ENCODE measurements at places on chromosomes 12 and 14. TPM values are rescaled to one million over a fixed set of nuclear protein-coding genes. Genes with fewer than 3 reads are reported as not detected.
A peak's percentile ranks its signal among the peaks of the same experiment; 100 is the strongest.

LRP1 gene
- total RNA-seq, result 13.1 TPM

PIANP gene
- total RNA-seq, result not detected

OR4K14 gene
- total RNA-seq, result not detected

PPM1H gene
- total RNA-seq, result 0.18 TPM

YBX3 gene
- 13.4 TPM for total RNA-seq

TMPRSS12 gene
- not detected for total RNA-seq

MIP gene
- total RNA-seq, result not detected

SLC2A14 gene
- total RNA-seq, result 0.12 TPM

SLCO1B1 gene
- not detected for total RNA-seq

RIPK3 gene
- total RNA-seq, result 45.5 TPM

GRCh38 chr14:87065366-87065765, 927.6 kb downstream of the GALC start:
- no peak overlapping the region for H3K27ac ChIP-seq
- H3K4me3 ChIP-seq, result no peak overlapping the region
- H3K36me3 ChIP-seq, result no peaks in the 10 kb centered on the region
- H3K27me3 ChIP-seq, result no peaks in the 10 kb centered on the region
- no peak for DNase-seq
- H3K4me1 ChIP-seq, result no peaks in the 10 kb centered on the region

DNA sequence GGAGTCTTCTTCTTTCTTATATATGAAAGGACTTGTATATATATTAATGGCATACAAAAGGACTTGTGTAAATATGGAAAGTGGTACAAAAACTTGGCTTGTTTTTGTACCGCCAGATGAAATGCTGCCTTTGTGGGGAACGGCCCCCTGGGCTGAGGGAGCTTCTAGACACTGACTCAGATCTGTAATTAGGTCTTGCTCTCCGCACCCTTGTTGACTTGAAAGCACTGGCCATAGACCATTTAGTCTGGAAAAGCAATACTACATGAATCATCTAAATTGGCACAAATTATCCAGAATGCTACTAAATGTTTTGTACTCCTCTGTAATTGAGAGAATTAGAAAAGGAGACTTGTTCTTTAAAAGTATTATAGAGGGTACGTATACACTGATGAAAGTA, 399.9 kb upstream of the RGS6 start:
- no peaks in the 10 kb centered on the region for H3K27me3 ChIP-seq
- no peak for DNase-seq
- H3K27ac ChIP-seq, result no peak overlapping the region
- no peaks in the 10 kb centered on the region for H3K4me1 ChIP-seq

- DNase-seq, result no peak
- no peaks in the 10 kb centered on the region for H3K27me3 ChIP-seq
Measured at GRCh38 chr12:59185295-59185694, 265.0 kb upstream of the LRIG3 start.

- H3K4me3 ChIP-seq, result no peak overlapping the region
- no peak for DNase-seq
- no peak overlapping the region for H3K27ac ChIP-seq
- H3K27me3 ChIP-seq, result peaks cover 7% of the 10 kb centered on the region
- no peaks in the 10 kb centered on the region for H3K36me3 ChIP-seq
- no peaks in the 10 kb centered on the region for H3K4me1 ChIP-seq
Measured at GRCh38 chr12:104966677-104967076, 8.6 kb upstream of the SLC41A2 start.

DNA sequence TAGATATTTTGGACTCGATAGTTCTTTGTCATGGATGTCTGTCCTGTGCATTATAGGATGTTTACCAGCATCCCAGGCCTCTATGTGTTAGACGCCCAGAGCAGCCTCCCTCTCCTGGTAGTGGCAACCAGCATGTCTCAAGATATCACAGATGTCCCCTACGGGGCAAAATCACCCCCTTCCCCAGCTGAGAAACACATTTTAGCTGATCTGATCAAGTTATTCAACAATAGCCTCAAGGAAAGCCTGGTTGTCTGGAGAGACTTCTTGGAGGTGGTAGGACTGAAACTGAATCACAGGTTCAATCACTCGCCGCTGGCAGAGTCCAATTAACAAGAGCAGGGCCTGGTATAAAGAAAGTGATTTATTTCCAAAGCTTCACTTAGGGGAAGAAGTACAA, 17.6 kb downstream of the BDKRB1 start:
- H3K4me1 ChIP-seq, result no peaks in the 10 kb centered on the region
- H3K4me3 ChIP-seq, result no peak overlapping the region
- H3K27me3 ChIP-seq, result no peaks in the 10 kb centered on the region
- no peak for DNase-seq
- no peak overlapping the region for H3K27ac ChIP-seq
- no peaks in the 10 kb centered on the region for H3K36me3 ChIP-seq

DNA sequence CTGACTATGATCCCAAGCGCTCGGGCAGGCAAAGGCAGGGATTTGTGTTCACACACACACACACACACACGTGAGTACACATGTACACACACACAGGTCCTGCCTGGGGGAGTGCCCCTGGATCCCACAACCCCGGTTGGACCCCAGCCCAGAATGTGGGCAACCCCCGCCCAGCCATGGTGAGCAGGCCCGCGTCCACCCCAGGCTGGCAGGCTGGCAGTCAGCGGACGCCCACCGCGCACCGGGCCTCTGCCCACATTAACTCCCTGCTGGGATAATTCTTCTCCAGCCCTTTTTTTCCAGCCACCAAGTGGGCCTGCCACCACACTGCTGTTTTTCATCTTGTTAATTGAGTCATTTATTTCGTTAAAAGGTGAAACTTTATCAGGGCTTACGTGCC, 256.2 kb downstream of the BCL11B start:
- no peaks in the 10 kb centered on the region for H3K4me1 ChIP-seq
- no peaks in the 10 kb centered on the region for H3K27me3 ChIP-seq
- no peak for DNase-seq
- no peak overlapping the region for H3K4me3 ChIP-seq
- no peak overlapping the region for H3K27ac ChIP-seq

- H3K27ac ChIP-seq, result peak overlapping the region; percentile 69
- no peak overlapping the region for H3K4me3 ChIP-seq
- no peaks in the 10 kb centered on the region for H3K27me3 ChIP-seq
Measured at GRCh38 chr12:108298761-108299275, 40.3 kb downstream of the CMKLR1 start.

DNA sequence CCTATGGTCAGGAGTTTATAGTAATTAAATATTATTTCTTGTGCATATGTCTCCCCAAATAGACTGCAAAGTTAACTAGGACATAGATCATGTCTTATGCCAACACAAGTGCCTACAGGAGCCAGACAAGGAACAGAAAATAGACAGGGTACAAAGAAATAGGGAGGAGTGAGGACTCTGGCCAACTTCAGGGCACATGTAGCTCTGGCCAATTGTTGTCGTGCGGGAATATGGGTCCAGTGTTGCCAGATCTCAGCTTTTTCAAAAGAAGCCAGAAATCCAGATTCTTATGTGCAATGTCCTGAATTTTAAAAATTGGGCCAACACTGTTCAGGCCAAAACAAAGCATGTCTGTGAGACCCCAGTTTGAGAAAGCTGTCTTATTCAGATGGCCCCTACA, 68.7 kb downstream of the RFX4 start:
- no peak for DNase-seq
- H3K27ac ChIP-seq, result no peak overlapping the region
- H3K4me1 ChIP-seq, result no peaks in the 10 kb centered on the region
- H3K4me3 ChIP-seq, result no peak overlapping the region
- H3K27me3 ChIP-seq, result no peaks in the 10 kb centered on the region

DNA sequence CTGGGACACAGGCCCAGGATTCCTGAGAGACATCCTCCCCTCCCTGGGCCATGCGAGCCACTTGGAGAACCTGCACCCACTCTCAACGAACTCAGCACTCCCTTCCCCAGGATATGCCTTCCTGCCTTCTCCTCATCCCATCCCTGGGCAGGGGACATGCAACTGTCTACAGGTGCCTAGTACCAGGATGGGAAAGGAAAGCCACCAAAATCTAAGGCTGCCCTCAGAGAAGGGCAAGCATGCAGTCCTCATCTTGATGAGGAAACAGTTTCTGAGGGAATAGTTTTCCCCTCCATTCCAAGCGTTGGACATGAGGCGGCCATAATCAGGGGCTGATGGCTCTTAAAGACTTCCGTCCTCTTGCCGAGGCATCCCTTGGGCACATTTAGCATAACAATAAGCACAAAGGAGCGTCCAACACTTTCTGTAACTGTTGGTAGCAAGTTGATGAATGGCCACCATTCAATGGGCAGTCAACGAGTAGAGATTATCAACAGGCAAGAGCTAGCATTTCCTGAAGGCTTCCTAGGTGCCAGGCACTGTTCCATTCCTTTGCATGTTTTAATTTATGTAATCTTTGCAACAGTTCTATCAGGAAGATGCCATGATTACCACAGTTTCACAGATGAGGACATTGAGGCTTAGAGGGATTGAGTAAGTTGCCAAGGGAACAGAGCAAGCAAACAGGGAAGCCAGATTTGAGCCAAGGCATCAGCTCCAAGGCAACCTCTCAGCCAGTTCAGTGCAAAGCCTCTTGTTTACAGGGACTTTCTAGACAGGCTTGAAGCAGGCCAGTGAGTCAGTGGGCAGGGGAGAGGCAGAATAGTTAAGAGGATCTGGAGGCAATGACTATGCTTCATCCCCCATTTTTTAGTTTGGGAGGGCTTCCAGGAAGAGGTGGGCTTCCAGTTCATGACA, 105.1 kb downstream of the SINHCAF start:
- no peak for DNase-seq
- H3K27ac ChIP-seq, result no peak overlapping the region
- H3K36me3 ChIP-seq, result no peaks in the 10 kb centered on the region
- no peak overlapping the region for H3K4me3 ChIP-seq
- H3K27me3 ChIP-seq, result no peaks in the 10 kb centered on the region

DNA sequence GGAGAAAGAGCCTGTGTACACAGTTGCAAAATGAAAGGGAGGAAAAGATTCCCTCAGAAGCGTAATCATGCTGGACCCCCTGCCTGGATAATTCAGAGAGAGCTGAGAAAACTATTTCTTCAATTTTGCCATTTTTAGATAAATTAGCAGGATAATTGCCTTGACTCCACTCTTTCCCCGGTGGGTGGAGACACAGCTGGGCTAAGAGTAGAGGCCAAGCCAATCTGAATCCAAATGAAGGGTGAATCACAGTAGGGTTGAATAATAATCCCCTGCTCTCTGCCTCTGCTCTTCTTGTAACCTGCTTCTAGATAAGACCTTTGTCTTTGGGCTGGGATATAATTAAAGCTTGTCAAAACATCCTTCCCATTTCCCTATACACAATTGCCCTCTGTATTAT, 150.1 kb downstream of the CAPZA3 start:
- no peaks in the 10 kb centered on the region for H3K36me3 ChIP-seq
- no peak overlapping the region for H3K27ac ChIP-seq
- no peak overlapping the region for H3K4me3 ChIP-seq
- no peaks in the 10 kb centered on the region for H3K27me3 ChIP-seq
- no peak for DNase-seq

All from natural killer cell (primary cell).